ENCODE measurements at places on chromosomes 3 and 15.

DNA sequence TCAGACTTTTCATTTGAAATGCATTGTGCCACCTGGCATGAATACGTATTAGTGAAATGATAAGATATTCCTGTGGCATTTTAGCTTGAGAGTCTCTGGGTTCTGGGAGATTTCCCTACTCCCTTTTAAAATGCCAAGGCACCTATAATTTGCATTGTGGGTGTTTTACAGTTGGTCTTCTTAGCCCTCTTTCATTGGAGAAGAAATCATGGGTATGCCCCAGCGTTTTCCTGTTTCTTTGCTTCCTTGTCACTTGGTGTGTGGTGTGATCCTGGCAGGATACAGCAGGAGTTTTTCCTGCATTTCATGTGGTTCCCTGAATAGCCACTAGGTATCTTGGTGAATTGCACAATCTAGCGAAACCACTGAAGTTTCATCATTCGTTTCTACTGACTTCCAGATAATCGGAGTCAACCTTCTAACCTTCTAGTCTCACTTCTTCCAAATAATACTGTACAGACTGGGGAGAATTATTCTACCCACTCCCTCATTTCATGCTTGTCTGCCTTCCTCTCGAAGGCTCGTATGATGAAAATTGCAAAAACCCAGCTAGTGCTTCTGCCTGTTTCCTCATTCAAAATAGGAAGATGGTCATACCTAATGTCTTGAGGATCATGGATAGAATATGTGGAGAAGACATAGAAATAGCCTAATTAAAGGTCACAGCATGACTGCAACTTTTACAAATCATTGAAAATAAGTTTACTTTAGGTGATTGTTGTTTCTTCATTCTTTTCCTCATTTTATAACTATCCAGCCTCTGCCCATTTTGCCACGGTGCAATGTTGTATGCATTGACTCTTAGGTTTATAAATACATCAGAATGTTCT lies 2.6 kb downstream of the BHLHE40 start:
- DNase-seq: no peak

GRCh38 chr3:127044996-127045395 lies 62.1 kb downstream of the PLXNA1 start:
- no peak for DNase-seq

GRCh38 chr3:150515210-150515609 lies 31.1 kb downstream of the SERP1 start:
- DNase-seq: no peak

GRCh38 chr15:88144921-88145653 lies 111.5 kb downstream of the NTRK3 start:
- DNase-seq: no peak

- no peak for DNase-seq
These were observed 139.1 kb downstream of the FBLN2 start for GRCh38 chr3:13688034-13688433.

DNA sequence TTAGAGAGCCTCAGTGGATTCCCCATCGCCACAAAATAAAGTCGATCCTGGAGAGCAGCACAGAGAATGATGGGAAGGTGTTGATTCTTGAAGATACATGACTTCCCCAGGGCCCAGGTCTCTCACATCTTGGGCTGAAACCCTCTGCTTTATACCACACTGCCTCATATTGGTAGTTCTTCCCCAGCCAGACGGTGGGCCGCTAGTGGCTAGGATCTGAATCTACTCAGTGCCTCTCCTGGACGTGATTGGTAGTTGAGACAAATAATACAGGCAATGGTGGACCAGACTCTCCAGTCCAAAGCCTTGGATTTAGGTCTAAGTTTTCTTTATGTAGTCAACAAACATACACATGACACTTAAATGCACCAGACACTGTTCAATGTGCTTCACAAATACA lies 49.7 kb downstream of the RAB11A start:
- no peak for DNase-seq
